ENCODE measurements at places on chromosomes 5 and 9. TPM values are rescaled to one million over a fixed set of nuclear protein-coding genes. Genes with fewer than 3 reads are reported as not detected.

The PHF24 gene
- total RNA-seq, result 2.2 TPM

The KCNV2 gene
- total RNA-seq, result not detected

The HINT2 gene
- 29.9 TPM for total RNA-seq

The ACTBL2 gene
- total RNA-seq, result not detected

The PCDHA8 gene
- not detected for total RNA-seq

Measured in sigmoid colon (tissue), 7 donors.